ENCODE measurements at places on chromosomes 12 and 14.
A peak's percentile ranks its signal among the peaks of the same experiment; 100 is the strongest.

DNA sequence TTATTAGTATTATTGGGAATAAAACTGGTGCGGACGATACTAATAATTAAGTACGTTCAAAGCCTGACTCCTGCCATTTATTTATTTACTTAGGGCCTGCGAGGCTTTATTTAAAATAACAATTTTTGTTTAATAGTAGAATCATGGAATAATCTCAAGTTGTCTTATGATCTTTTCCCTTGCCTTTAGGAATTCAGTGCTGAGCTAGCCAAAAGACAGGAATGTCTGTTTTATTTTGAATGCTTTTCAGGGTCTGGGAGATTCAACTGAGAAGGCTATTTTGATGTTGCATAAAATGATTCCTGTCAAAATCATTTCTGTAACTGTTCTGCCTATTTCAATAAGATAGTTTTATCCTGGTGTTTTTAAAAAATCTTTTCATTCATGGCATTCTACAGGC is 489.8 kb downstream of the EGLN3 start:
- DNase-seq, result no peak

DNA sequence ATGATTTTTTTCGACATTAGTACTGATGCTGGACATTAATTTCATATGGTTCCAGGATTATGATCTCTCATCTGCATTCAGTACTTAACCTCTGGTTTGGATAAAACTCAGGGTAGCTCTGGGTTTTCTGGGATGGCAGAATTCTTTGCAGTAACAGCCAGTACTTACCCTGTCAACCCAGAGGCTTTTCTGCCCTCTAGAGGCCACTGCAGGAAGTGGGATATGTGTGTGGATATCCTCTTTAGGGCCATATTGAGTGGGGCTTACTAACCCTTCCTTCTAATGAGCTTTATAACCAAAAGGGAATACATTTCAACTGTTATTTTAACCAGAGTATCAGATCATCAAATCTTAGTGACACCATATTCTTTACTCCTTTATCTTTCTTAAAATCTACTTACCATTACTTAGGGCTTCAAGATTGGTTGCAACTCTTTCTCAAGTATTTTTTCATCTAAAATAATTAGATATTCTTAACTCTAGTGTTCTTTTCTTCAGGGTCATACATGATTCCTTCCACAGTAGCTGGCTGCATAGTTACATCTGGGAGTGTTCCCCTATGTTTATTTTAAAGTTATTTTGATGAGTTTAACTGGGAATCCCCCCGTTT is 488.0 kb upstream of the STXBP6 start:
- no peak for DNase-seq

GRCh38 chr12:27143256-27144069 is 61.1 kb upstream of the C12orf71 start:
- DNase-seq, result peak; percentile 27

DNA sequence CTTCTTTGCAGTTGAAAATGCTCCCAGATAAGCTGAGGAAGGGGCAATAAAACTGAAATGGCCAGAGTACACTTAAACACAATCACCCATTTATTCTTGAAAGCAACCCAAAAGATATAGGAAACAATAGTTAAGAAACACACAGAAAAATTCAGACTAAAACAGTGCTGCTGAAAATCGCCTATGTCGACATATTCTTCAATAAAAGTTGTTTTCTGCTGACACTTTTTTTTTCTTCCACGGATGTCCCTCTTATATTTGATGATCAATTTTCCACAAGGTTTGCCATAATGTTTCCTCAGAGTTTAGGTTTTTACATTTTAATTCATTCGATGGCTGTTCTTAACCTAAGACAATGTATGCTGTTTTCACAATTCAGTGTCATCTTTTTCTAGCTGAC is 74.2 kb downstream of the TPH2 start:
- no peak for DNase-seq

- no peak for DNase-seq
These were observed 1.1 kb downstream of the CD63 start for GRCh38 chr12:55727643-55728185.

DNA sequence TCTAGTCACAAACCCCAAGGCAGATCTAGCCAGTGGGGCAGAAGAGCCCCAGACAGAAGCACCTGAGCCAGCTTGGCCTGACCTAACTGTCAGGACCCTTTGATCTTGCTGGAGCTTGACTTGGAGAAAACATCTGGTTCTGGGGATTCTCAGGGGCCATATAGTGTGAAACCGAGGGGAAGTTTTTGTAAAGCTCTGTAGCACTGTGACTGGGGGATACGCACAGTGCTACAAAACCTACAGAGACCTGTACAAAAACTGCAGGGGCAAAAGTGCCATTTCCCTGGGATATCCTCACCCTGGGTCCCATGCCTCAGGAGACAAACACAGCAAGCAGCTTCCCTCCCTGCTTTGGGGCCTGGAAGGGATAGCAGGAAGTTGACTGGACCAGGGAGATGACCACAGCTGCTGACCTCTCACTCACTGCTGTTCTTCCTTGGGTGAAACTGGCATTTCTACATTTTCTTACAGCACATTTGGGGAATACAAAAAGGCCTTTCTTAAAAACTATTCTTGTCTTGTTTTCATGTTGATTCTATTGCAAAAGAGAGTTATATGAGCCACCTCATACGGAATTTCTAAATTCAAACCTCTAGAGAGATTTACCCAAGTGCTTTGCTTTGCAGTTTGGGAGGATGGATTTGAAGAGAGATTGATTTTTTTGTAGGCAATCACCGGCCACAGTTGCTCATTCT is 140.0 kb downstream of the DAD1 start:
- DNase-seq, result no peak

DNA sequence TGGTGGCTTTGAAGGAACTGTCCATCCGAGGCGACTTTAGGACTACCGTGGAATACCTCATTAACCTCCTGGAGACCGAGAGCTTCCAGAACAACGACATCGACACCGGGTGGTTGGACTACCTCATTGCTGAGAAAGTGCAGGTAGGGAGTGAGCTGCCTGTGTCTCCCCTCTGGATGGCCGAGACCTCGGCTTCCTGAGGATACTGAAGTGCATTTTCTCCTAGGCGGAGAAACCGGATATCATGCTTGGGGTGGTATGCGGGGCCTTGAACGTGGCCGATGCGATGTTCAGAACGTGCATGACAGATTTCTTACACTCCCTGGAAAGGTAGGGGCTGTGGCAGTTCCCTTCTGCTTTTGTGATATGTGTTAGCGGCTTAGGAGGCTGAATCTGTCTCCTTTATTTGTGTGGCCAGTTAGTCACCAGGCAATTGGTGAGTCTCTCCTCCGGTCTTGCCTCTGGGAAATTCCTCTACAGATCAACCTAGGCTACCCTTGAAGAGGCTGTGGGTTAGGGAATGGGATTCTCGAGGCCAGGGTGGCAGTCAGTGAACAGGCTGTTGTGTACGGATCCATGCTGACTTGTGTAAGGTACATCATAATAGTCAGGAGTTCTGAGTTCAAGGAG is 75.3 kb downstream of the ACACB start:
- DNase-seq, result no peak

GRCh38 chr12:50314636-50315312 is 31.5 kb upstream of the LIMA1 start:
- peak; percentile 12 for DNase-seq

GRCh38 chr14:59126714-59127436 is 61.6 kb upstream of the DAAM1 start:
- DNase-seq, result no peak

DNA sequence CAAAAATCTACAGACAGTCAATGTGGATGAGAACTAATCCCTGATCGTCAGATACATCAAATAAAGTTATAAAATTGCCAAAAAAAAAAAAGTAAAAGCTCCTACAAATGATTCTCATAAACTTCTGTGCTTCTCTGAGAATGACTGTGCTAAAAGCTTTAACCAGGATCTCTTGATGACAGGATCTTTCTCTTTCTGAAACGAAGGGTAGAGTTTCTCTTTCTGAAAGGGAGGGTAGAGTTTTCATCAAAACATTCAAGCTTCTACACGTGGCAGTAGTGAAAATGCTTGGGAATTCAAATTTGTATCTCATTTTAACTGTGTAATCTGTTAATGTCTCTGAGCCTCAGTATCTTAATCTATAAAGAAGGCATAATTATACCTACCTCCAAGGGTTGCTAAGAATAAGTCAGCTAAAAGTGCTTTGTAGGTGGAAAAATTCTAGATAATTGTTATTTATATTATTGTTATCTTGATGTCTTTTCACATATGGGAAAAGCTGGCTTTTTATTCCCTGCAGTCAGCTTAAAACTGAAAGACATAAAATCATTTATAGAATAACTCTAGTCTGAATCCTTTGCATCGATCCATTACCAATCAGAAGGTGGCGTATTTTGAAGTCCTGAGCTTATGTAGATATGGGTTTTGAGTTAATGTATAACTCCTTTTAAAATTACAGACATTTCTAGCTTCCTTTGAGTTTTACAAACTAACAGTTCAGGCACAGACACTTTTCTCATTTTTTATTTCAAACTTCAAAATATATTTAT is 157.4 kb downstream of the DACT1 start:
- DNase-seq, result no peak

DNA sequence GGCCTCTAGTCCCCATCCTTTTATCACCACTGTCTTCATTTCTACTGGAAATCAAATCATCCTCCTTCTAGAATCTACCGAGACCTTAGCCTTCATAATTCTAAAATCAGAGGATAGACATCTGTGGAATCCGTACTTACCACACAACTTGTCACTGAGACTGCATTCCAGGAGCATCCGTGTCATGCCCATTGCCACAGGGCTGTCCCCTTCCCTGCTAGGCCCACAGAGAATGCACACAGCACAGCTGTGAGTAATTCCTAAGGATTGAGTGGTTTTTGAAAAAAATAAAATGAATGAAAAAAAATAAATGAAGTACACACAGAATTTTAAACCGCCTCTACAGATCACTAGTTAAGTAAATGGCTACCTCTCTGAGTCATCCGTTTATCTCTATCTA is 21.0 kb upstream of the MAGOHB start:
- no peak for DNase-seq

GRCh38 chr12:122029620-122030423 is 8.1 kb downstream of the BCL7A start:
- DNase-seq, result no peak

DNA sequence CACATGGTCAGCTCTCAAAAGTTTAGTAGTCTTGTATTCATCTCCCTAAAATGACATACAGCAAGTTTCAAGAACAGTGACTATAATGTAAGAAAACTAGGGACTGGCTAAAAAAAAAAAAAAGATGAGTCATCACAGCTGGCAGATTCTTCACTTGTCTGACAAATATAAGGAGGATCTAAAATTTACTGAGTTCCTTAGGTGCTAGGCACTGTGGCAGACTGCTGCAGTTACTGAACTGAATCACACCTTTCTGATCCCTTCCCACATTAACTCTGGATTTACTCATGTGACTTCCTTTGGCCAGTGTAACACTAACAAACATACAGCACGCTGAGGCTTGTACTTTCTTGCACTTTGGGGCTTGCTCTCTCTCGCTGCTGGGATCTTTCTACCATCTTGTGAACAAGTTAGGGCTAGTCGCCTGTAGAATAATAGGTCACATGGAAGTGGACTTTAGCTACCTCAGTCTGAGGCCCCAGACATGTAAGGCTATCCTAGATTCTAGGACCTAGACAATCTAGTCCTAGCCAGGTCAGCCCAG is 32.1 kb downstream of the BAZ1A start:
- peak; percentile 80 for DNase-seq

DNA sequence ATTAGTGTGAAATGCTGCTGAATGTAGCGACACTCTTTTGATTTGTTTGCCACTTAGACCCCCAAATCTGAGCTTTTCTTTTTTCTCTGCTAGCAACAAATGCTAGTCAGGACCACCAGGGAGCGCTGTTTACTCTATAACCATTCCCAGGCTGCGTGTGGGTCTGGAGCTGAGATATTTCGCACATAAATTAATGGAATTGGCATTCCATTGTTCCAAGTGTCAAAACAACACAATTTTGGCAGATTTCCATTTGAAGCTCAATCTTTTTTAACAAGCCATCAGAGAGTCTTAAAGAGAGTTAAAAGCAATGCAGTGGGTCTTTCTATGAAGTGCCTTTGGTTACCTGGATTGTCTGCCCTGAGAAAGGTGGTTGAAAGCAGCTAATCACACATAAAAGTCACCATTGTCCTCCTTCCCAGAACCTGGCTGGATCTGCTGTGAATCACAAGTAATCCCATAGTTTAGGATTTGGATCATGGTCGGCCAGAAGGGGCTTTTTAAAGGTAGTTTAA is 7.4 kb upstream of the TMEM132C start:
- no peak for DNase-seq

DNA sequence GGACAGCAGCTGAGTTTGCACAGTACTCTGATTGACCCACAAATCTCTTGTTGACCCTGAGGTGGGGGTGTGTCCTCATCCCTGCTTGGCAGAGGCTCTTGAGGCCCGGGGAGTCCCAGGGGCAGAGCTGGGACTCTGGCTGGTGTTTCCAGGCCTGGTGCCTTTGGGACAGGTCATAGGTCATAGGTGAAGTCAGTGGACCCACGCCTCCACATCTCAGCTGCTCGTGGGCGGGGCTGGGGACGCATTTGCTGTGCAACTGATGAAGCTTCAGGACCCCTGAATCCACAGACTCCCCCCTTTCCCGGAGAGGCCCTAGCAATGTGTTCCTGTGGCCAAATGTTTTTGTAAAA is 408 bp upstream of the CACNA2D4 start:
- no peak for DNase-seq

- DNase-seq, result peak; percentile 94
These were observed 22.2 kb upstream of the RNASE12 start for GRCh38 chr14:20613094-20614037.

DNA sequence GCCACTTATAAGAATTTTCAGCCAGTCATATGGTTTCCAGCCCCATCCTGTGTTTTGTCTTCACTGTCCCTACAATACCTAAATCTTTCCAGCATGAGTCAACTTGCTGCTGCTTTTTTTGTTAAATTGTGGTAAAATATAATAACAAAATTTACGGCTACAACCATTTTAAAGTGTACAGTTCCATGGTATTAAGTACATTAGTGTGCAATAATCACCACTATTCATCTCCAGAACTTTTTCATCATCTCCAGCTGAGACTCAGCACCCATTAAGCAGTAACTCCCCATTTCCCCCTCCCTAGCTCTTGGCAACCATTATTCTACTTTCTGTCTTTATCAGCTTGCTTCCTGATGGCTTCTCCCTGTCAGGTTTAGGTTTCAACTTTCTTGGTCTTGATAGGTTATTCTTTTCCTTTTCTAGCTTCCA is 39.1 kb downstream of the FRS2 start:
- no peak for DNase-seq

GRCh38 chr12:4392223-4392742 is 12.8 kb upstream of the FGF23 start:
- DNase-seq, result no peak

DNA sequence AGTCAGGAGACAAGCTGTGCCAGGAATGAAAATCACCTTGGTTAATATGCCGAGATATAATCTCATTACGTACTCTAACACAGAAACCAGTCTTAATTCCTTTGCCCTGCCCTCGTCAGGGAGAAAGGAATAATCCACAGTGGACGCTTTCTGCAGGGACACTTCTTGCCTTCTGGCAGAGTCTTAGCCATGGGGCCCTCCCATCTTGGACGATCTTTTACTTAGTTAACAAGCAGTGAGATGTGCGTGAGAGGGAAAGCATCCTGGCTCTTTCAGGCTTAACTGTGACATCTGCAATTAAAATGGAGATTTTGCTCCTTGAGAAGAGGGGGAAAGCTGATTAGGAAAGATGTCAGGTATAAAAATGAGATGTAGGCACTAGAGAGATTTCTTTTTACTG is 246.4 kb downstream of the TMEM132C start:
- DNase-seq, result no peak

GRCh38 chr14:105818712-105819005 is 292.3 kb downstream of the TMEM121 start:
- no peak for DNase-seq

Data from bone marrow (tissue), 2 donors.